Type B pancreatic cell (in vitro differentiated cells): ENCODE measurements at places on chromosomes 1 and 21.
A peak's percentile ranks its signal among the peaks of the same experiment; 100 is the strongest.

DNA sequence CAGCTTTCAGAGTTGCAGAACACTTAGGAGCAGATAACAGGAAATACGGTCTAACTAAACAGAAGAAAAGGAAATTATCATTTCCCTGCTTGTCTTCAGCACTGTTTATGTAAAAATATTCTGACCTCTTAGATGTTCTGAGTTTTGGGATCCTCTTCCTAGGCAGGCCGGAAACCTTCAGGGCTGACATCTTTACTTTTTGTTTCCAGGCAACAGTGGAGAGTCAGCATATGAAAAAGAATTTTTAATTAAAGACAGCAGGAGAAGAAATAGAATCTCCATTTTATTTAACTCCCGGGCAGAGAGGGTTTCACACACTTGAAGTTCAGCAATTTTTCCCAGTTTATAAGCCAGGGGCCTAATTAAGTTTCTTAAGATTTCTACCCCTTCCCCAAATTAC, 5.1 kb upstream of the RIPPLY3 start:
- peaks cover 19% of the 10 kb centered on the region for H3K27me3 ChIP-seq
- no peak for DNase-seq
- no peak overlapping the region for H3K27ac ChIP-seq
- H3K4me1 ChIP-seq = peaks cover 9% of the 10 kb centered on the region

GRCh38 chr1:99887890-99888289, 37.7 kb downstream of the AGL start:
- no peak overlapping the region for H3K4me3 ChIP-seq
- H3K27ac ChIP-seq = no peak overlapping the region
- no peaks in the 10 kb centered on the region for H3K4me1 ChIP-seq
- peaks cover 25% of the 10 kb centered on the region for H3K36me3 ChIP-seq
- no peak for DNase-seq

DNA sequence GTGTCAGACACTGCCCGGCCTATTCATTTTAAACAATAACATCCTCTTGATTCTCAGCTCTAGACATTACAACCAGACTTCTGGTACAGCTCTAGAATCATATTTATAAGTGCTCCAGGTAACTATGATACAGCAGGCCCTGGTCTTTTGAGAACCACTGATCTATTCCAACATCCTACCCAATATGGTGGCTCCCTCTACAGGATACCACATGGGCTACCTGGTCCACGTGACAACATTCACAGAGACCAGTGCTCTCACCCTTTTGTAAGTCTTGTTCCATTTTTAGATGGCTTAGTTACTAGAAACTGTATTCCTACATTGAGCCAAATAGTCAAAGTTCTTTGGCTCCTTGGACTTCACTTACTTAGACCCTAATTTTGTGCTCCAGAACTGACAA, 102.9 kb downstream of the PTPN14 start:
- H3K4me3 ChIP-seq = peak overlapping the region; percentile 28
- no peak overlapping the region for H3K27ac ChIP-seq
- no peak for DNase-seq
- H3K4me1 ChIP-seq = peaks cover 42% of the 10 kb centered on the region
- H3K27me3 ChIP-seq = no peaks in the 10 kb centered on the region
- peaks cover 12% of the 10 kb centered on the region for H3K36me3 ChIP-seq

DNA sequence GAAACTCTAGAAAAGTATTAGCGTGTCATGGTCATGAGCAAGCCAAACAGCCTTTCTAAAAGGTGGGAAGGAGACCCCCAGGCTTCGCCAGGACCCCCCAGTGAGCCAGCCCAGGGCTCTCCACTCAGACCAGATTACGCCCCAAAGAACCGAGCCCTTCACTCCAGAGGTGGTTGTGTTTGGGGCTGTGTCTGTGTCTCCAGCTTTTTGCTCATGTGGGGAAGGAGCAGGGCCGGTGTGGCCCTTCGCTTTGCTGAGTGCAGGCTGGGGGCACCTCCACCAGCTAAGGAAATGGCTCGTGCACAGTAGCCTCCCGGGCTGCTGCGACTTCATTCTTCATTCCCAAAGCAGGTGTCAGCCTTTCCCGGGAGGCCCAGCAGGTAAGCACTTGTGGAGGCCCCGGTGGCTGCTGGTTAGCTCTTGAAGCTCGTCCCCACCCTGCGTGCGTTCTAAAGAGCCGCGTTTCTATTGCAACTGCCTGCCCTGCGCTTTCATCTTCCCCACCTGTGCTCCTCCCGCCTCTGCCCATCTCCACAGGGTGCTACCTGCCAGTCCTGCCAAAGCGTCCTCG, 531 bp downstream of the TSPEAR start:
- peak; percentile 62 for DNase-seq
- peaks cover 96% of the 10 kb centered on the region for H3K27me3 ChIP-seq
- H3K27ac ChIP-seq = peak overlapping the region; percentile 34
- H3K4me3 ChIP-seq = peak overlapping the region; percentile 81

DNA sequence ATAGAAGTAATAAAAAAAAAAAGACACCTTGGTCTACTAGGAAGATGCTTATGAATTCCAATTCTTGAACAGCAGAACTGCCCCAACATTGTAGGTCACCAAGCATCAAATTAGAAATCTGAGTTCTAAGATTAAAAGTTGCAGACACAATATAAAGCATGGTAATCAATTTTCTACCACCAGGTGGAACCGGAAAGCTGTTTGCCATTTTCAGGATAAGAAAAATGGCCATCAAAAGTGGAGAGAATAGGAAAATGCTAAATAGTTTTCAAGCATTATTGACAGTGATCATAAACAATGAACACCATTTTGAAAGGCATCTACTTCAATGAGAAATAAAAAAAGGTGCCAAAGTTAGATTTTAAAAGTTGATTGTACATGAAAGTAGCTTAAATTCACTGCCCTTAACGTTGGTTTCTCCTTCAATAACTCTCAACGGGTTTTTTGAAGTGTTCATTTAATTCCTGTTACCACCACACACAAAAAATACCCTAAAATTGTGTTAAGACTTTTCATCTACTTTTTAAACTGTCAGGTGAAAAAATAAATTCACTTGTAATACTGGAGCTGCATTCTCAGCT, 252.9 kb downstream of the KCNT2 start:
- H3K27me3 ChIP-seq = no peaks in the 10 kb centered on the region
- H3K36me3 ChIP-seq = no peaks in the 10 kb centered on the region
- H3K4me3 ChIP-seq = no peak overlapping the region
- no peaks in the 10 kb centered on the region for H3K4me1 ChIP-seq
- no peak overlapping the region for H3K27ac ChIP-seq

- no peaks in the 10 kb centered on the region for H3K36me3 ChIP-seq
- DNase-seq = no peak
- H3K27me3 ChIP-seq = peaks cover 7% of the 10 kb centered on the region
- H3K27ac ChIP-seq = no peak overlapping the region
- H3K4me1 ChIP-seq = peaks cover 22% of the 10 kb centered on the region
Observed at GRCh38 chr1:15414445-15414983, 4.8 kb downstream of the EFHD2 start.

- H3K36me3 ChIP-seq = no peaks in the 10 kb centered on the region
- H3K27me3 ChIP-seq = no peaks in the 10 kb centered on the region
- no peak for DNase-seq
- H3K27ac ChIP-seq = no peak overlapping the region
- H3K4me3 ChIP-seq = no peak overlapping the region
Observed at GRCh38 chr21:20783611-20784010, 214.6 kb upstream of the NCAM2 start.

GRCh38 chr1:161225178-161225533, 704 bp upstream of the TOMM40L start:
- H3K36me3 ChIP-seq = peaks cover 4% of the 10 kb centered on the region
- peaks cover 25% of the 10 kb centered on the region for H3K4me1 ChIP-seq
- H3K4me3 ChIP-seq = peak overlapping the region; percentile 100
- peaks cover 5% of the 10 kb centered on the region for H3K27me3 ChIP-seq
- peak overlapping the region; percentile 96 for H3K27ac ChIP-seq
- DNase-seq = no peak

- H3K27me3 ChIP-seq = no peaks in the 10 kb centered on the region
- H3K4me3 ChIP-seq = no peak overlapping the region
- no peaks in the 10 kb centered on the region for H3K4me1 ChIP-seq
- no peak for DNase-seq
- no peak overlapping the region for H3K27ac ChIP-seq
Observed at GRCh38 chr1:230842801-230843200, 25.5 kb downstream of the C1orf198 start.

DNA sequence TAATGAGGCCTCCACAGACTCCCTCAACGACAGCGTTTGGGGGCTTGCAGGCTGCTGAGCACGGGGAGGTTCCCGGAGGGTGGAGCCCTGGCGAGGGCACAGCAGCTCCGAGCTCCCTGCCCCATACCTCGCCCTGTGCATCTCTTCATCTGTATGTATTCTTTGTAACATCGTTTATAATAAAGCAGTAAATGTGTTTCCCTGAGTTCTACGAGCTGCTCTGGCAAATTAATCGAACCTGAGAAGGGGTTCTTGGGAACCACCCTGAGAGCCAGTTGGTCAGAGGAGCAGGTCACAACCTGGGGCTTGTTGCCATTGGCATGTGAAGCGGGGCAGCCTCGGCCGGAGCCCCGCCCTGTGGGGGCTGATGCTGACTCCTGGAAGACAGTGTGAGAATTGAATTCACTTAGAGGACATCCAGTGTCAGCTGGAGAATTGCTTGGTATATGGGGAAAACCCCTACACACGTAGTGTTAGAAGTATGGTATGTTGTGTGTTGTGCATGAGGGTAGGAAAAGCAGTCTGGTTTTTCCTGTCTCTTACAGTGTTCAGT, 11.5 kb downstream of the SLC37A1 start:
- peaks cover 47% of the 10 kb centered on the region for H3K4me1 ChIP-seq
- H3K4me3 ChIP-seq = peak overlapping the region; percentile 84
- peak overlapping the region; percentile 97 for H3K27ac ChIP-seq
- H3K27me3 ChIP-seq = no peaks in the 10 kb centered on the region

GRCh38 chr1:55571767-55572166, 356.6 kb upstream of the USP24 start:
- peaks cover 4% of the 10 kb centered on the region for H3K36me3 ChIP-seq
- H3K27me3 ChIP-seq = peaks cover 12% of the 10 kb centered on the region
- H3K27ac ChIP-seq = no peak overlapping the region
- peaks cover 7% of the 10 kb centered on the region for H3K4me1 ChIP-seq
- no peak for DNase-seq
- H3K4me3 ChIP-seq = no peak overlapping the region

GRCh38 chr1:230212405-230212936, 145.4 kb downstream of the GALNT2 start:
- no peak overlapping the region for H3K27ac ChIP-seq
- H3K27me3 ChIP-seq = no peaks in the 10 kb centered on the region
- no peak for DNase-seq
- no peaks in the 10 kb centered on the region for H3K36me3 ChIP-seq
- H3K4me1 ChIP-seq = peaks cover 31% of the 10 kb centered on the region
- H3K4me3 ChIP-seq = no peak overlapping the region

DNA sequence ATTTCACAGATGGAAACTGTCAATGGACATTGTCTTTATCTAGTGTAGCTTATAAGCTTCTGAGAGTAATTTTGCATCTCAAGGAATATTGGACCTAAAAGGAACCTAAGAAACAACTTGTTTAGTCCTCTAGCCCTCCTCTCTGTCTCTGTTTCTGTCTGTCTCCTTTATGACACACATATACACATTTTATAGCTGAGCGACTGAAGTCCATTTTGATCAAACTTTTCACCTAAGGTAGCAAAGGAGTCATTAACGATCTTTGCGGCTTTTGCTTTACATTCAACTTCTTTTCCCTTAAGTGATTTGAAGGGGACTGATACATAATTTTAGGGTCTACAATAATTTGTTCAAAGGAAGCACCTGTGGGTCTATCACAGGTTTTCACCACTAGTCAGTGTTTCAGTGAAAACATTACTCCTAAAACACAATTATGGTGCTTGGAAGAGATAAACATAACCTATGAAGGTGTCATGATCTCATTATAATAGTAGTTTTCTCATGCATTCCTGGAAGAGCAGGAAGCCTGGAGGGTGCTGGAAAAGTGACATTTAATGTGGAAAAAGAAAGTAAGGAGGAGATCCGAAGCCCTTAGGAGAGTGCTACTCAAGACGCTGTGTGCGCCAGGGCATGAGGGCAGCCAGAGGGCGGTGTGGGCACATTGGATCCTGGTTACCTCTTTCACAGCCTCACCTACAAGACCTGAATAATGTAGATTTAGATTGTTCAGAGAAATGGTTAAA, 248.6 kb downstream of the DNM3 start:
- no peak for DNase-seq
- no peak overlapping the region for H3K4me3 ChIP-seq
- peaks cover 11% of the 10 kb centered on the region for H3K4me1 ChIP-seq
- no peaks in the 10 kb centered on the region for H3K36me3 ChIP-seq

DNA sequence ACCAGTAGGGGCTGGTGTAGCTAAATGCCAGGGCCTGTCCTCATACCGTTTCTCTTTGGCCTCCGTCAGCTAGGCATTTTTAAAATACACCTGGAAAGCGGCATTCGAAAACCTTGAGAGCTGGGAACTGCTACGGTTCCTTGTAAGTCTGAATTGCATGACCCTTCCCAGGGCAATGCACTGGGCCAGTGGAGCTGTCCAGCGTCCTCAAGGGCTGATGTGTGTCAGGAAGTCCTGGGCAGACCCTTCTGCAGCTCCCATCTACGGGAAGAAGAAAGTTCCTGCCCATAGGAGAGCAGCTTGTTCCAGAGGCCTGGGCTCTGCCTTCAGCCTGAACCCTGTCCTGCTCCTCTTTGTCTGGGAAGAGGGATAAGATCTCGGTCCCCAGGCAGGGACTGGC, 34.1 kb downstream of the UBASH3A start:
- no peak overlapping the region for H3K27ac ChIP-seq
- H3K4me1 ChIP-seq = no peaks in the 10 kb centered on the region
- no peaks in the 10 kb centered on the region for H3K36me3 ChIP-seq
- no peak overlapping the region for H3K4me3 ChIP-seq
- no peak for DNase-seq
- peaks cover 25% of the 10 kb centered on the region for H3K27me3 ChIP-seq

GRCh38 chr1:201282931-201283829, at the start of gene PKP1:
Gene PKP1 (plus strand): TSS chr1:201283506. CDS start chr1:201283703, 197 bp downstream.
- no peaks in the 10 kb centered on the region for H3K36me3 ChIP-seq
- H3K27me3 ChIP-seq = peaks cover 18% of the 10 kb centered on the region

GRCh38 chr1:6040861-6041415, 4.8 kb upstream of the KCNAB2 start:
- no peak overlapping the region for H3K4me3 ChIP-seq
- H3K4me1 ChIP-seq = peaks cover 4% of the 10 kb centered on the region
- no peak for DNase-seq

DNA sequence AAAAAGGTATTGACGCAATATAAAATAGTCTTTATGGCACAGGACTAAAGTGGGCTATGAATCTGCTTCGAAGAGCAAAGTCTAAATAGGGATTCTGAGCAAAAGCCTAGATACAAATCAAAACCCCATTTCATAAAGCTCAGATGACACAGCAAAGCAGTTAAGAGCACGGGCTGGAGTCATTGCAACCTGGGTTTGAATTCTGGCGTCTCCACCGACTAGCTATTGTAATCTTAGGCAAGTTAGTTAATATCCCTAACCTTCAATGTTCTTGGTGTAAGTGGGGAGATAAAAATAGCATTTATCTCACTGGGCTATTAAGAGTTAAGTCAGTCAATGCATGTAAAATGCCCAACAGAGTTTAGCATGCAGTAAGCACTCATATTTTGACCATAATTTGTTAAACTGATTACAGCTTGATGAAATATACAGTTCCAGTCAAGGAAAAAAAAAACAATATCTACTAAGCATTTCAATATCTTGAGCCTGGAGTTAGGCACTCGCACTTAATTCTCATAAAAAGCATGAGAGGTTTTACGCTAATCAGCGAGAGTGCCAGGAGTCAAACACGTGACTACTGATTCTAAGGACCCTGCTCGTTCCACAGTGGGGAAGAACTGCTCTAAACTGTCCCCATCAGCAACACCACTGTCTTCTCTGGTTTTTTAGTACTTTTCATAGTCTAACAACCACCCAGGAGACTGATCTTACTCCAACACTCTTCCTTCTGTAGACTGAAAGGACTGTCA, 75.5 kb downstream of the JAK1 start:
- H3K27me3 ChIP-seq = no peaks in the 10 kb centered on the region
- peaks cover 5% of the 10 kb centered on the region for H3K36me3 ChIP-seq
- H3K27ac ChIP-seq = no peak overlapping the region
- no peak overlapping the region for H3K4me3 ChIP-seq
- H3K4me1 ChIP-seq = peaks cover 18% of the 10 kb centered on the region
